ENCODE measurements at places on chromosomes 7 and 10. TPM values are rescaled to one million over a fixed set of nuclear protein-coding genes. Genes with fewer than 3 reads are reported as not detected.
A peak's percentile ranks its signal among the peaks of the same experiment; 100 is the strongest.

DNA sequence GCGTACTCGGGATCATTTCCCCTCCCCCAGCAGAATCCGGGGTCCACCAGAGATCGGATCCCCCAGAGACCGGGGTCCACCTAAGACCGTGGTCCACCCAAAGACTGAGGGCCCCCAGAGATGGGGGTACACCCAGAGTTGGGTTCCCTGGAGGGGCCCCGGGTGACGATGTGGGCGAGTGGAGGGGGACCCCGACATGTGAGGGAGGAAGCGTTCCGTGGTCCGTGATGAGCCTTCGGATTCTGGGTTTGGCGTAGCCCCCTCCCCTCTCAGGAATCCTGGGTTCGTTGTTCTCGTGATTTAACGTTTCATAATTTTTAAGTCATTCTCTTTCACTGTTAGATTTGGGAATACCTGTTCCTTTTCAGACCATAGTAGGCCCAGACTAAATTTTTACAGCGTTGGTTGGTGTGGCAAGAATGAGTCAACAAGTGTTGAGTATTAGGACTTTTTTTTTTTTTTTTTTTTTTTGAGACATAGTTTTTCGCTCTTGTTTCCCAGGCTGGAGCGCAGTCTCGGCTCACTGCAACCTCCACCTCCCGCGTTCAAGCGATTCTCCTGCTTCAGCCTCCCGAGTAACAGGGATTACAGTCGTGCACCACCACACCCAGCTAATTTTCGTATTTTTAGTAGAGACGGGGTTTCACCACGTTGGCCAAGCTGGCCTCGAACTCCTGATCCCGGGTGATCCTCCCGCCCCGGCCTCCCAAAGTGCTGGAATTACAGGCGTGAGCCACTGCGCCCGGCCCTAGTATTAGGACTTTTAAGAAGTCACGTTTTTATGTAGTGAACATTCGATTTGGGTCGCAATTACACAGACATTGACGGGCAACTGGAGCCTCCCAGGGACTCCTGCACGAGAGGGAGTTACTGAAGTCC is 672 bp downstream of the GTPBP4 start:
- peak; percentile 44 for DNase-seq

The DMBT1 gene
- not detected for polyA plus RNA-seq

- DNase-seq, result no peak
Measured at GRCh38 chr10:49178489-49179471, 9.4 kb downstream of the TMEM273 start.

The PHKG1 gene
- 0.44 TPM for polyA plus RNA-seq

- DNase-seq, result peak; percentile 48
Measured at GRCh38 chr10:100790761-100791208, 45.4 kb downstream of the PAX2 start.

DNA sequence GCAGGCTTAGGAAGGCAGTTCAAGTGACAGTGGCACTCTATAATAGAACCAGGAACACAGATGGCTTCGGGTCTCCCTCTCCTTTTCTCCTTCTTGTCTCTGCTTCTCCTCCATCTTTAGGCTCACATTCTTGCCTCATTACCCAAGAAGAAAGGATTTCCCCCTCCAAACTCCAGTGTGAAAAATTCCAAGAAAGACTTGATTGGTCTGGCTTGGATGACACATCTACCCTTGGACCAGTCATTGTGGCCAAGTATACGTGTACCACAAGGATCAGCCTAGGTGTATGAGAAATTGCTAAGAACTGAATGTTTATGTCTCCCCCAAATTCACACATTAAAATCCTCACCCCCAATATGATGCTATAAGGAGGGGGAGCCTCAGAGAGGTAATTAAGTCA is 53.9 kb downstream of the PRTFDC1 start:
- DNase-seq, result no peak

DNA sequence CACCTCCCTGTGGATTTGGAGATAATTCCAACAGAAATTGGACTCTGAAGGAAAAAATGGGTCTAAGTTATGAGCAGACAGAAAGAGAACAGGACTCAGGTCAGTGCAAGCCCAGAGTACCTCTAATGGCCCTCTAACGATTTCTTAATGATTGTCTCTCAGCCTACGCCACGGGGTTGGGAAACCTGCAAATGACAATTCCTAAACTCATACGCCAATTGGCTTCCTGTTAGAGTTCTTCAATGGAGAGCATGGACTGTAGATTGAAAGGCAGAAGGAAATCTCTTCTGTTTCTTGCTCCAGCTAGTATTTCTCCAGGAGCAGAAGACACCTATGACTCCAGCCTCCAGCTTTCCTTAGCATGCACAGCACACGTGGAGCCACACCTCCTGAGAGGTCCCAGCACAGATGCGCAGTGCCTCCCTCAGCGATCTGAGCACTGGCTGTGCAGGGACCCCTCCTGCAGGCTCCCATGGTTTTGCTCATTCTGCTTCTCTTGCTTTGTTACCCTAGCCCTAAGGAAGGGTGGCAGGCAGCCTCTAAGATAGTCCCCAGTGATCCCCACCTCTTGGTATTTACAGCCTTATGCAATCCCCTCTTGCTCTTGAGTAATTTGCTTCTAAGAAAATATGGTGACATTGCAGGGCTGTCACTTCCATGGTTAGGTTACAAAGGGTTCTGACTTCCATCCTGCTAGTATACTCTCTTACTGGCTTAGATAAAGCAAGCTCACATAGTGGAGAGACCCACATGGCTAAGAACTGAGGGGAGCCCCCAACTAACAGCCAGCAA is 30.1 kb downstream of the DENND11 start:
- DNase-seq, result no peak

The SYNPO2L gene
- 33.6 TPM for polyA plus RNA-seq

DNA sequence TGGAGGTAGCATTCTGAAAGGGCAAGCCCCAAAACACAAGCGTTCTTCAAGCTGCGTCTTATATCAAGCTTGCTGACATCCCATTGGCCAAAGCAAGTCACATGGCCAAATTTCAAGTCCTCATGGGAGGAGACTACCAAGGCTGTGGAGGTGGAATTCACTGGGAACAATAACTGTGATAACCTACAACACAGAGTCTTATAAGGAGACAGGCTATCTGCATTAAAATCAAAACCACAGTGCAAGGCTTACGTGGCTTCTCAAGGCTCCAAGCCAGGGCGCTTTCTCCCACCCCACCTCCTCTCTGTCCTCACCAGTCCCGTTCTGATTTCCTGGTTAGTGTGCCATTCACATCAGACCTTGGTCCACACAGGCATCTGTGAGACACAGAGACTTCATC is 39.4 kb downstream of the ADRB1 start:
- no peak for DNase-seq

The ZNF25 gene
- polyA plus RNA-seq, result 2.8 TPM

DNA sequence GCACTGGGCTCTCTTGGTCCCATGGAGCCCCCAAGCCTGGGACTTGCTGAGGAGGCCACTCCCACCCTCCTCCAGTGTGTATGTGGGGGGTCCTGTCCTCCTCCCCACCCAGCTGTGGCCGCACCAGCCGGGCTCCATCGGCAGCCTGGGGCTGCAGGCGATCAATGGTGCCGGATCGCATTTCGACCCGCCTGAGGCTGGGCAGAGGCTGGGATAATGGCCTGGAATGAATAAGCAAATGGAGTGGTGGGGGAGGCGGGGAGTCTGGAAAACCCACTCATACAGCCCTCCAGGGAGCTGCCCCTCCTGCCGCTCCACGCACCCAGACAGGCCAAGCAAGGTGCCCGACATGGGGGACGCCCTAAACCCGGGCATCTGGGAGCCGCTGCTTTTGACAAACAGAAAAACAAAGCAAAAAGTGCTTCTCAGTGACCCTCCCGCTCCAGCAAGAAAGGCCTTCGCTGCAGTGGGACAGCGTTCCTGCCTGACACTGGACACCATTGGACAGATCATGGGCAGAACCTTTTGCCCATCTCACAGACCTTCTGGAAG is 160.5 kb downstream of the NRF1 start:
- no peak for DNase-seq

DNA sequence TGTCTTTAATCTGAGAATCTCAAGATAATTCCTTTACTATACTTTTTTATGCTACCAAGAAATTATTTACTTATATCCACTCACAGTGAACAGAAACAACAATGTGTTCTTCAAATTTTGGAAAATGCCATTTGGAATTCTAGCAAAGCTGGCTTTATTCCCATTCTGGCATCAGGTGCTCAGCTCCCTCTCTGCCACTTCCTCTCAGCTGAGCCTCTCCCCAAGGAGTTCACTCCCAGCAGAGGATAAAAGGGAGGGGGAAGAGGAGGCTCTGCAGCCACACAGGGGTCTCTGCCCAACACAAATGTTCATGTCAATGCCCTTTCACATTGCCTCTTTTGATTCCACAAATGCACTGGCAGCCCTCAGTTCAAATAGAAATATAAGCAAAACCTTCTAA is 116.9 kb downstream of the CPEB3 start:
- DNase-seq, result no peak

The INPP5A gene
- 97.2 TPM for polyA plus RNA-seq

GRCh38 chr10:16957038-16957437 is 139.8 kb upstream of the RSU1 start:
- no peak for DNase-seq

The FAM25A gene
- polyA plus RNA-seq, result not detected

GRCh38 chr10:30453764-30454527 is 20.0 kb downstream of the MAP3K8 start:
- DNase-seq, result no peak

DNA sequence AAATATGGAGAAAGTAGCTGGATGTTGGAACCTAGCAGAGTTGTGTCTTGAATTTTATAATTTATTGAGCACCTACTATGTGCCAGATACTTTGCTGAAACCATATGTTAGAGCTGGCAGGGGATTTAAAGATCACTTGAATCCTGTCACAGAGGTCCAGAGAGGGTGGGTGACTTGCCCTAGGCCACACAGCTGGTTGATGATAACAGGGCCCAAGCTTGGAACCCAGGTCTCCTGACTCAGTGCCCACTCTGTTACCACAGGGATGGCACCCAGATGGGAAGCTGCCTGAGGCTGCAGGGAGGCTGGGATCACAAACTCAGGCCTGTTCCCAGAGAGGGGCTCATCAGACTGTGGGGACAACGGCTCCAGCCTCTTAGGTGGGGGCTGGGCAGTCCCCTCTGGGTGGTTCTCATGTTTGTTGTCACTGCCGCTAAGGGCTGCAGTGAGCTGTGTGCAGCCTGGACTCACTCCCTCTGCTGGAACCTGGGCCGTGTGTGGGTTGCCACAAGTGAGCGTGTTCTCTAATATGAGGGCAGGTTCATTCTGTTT is 18.6 kb downstream of the GOLGA7B start:
- no peak for DNase-seq

GRCh38 chr10:10976652-10977051 is 41.0 kb upstream of the CELF2 start:
- no peak for DNase-seq

GRCh38 chr10:96532523-96532922 is 18.8 kb upstream of the TLL2 start:
- no peak for DNase-seq

GRCh38 chr10:131358741-131359442 is 47.4 kb upstream of the TCERG1L start:
- DNase-seq, result no peak

The HMX2 gene
- not detected for polyA plus RNA-seq

- DNase-seq, result no peak
Measured at GRCh38 chr7:36057323-36057722, 95.7 kb upstream of the EEPD1 start.

The ZNF716 gene
- polyA plus RNA-seq, result not detected

DNA sequence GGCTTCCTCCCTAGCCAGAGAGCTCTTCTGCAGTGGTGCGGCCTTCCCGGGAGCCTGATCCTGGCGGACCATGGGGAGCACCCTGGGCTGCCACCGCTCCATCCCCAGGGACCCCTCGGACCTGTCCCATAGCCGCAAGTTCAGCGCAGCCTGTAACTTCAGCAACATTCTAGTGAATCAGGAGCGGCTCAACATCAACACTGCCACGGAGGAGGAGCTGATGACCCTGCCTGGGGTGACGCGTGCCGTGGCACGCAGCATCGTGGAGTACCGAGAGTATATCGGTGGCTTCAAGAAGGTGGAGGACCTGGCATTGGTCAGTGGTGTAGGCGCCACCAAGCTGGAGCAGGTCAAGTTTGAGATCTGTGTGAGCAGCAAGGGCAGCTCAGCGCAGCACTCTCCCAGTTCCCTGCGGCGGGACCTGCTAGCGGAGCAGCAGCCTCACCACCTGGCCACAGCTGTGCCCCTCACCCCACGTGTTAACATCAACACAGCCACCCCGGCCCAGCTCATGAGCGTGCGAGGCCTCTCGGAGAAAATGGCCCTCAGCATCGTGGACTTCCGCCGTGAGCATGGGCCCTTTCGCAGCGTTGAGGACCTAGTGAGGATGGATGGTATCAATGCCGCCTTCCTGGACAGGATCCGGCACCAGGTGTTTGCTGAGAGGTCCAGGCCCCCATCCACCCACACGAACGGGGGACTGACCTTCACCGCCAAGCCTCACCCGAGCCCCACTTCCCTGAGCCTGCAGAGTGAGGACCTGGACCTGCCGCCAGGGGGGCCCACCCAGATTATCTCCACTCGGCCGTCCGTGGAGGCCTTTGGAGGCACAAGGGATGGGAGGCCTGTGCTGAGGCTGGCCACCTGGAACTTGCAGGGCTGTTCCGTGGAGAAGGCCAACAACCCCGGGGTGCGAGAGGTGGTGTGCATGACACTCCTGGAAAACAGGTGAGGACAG is 1.5 kb downstream of the EEPD1 start:
- no peak for DNase-seq

DNA sequence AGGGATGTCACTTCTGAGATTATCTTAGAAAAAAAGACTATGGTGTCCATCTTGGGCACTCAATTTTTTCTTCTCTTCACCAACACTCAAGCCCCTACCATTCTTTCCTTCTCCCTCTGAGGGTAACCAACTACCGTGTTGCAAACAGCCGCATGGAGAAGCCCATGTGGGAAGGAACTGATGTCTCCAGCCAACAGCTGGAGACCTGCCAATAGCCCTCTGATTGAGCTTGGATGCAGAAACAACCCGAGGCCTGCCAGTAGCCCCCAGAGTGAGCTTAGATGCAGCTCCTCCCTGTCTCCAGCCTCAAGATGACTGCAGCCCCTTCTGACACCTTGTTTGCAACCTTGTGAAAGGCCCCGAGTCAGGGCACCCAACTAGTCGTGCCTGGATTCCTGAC is 36.4 kb upstream of the CHCHD3 start:
- DNase-seq, result no peak

- DNase-seq, result no peak
Measured at GRCh38 chr10:478471-479245, 210.8 kb downstream of the DIP2C start.

GRCh38 chr10:89114846-89115625 is 92.1 kb downstream of the CH25H start:
- no peak for DNase-seq

GRCh38 chr7:14552060-14552459 is 350.5 kb downstream of the DGKB start:
- DNase-seq, result no peak

DNA sequence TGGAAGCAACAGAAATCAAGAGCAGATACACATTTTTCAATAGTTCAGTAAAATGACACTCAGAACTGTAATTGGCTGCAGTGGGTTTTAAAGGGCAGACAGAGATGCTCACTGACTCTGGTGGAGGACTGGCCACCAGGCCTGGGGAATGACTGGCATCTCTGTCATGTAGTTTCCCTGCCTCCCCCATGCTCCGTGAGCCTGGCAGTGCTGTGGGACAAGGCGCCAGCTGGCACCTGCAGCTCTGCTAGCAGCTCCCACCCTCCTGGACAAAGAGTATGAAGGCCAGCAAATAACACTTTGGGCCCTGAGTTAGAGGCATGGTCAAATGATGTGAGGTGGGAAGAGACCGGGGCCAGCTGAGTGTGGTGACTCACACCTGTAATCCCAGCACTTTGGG is 15.0 kb downstream of the TSPAN33 start:
- no peak for DNase-seq

The ADAM12 gene
- 0.51 TPM for polyA plus RNA-seq

- DNase-seq, result no peak
Measured at GRCh38 chr7:46715579-46715978, 794.5 kb upstream of the IGFBP3 start.

GRCh38 chr7:155660758-155661093 is 16.3 kb downstream of the RBM33 start:
- no peak for DNase-seq

The PRSS37 gene
- polyA plus RNA-seq, result 0.12 TPM

The PNLIPRP1 gene
- polyA plus RNA-seq, result not detected

Data from cardiac muscle cell (in vitro differentiated cells and primary cell).